Adipocyte (in vitro differentiated cells): ENCODE measurements at places on chromosomes 12 and 14.

DNA sequence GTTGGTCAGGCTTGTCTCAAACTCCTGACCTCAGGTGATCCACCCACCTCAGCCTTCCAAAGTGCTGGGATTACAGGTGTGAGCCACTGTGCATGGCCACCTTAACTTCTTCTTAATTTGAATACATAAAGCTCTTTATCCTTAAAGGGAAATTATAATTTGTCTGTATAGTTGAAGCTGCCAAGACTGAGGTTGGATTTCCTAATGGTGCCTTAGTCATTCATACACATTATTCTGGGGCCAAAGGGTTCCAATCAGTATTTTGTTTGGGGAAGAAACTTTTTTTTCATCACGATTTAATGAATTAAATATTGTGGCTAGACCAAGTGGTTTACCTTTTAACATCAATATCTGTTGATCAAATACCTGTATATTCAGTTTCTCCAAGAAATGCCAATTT, 135.9 kb downstream of the SYT1 start:
- DNase-seq, result no peak

GRCh38 chr12:46473634-46474329, 101.2 kb upstream of the SLC38A2 start:
- DNase-seq, result peak; percentile 94

GRCh38 chr14:24456980-24457379, 14.4 kb upstream of the SDR39U1 start:
- DNase-seq, result no peak

DNA sequence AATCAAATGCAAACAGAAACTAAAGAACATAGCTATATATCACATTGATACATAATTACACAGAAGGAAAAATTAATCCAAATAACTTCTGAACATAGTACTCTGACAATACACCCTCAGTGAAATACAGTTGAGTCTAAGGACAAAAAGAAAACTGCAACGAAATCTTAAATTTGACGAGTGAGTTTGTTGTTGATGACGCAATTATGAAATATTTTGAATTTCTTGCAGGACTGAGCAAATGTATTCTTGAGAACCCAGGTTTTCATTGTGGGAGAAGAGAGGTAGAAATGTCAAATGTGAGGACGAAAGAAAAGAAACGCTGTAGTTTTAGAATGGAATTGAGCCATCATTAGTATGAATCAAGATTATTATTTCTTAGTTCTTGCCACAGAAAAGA, 46.3 kb downstream of the EGLN3 start:
- no peak for DNase-seq

DNA sequence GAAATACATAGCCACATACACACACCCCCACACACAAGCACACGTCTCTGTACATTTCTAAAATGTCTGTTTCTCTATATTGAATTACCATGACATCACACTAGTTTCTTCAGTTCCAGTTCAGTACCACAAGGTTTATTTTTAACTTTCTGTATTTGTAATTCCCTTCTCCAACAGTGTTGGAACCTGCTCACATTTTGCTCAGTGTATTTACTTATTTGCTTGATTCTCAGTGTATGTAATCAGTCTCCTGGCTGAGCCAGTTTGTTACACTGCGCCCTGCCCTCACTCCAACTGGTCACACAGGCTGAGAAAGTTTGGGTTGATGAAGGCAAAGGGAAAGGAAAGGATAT, 67.1 kb downstream of the MON2 start:
- DNase-seq, result peak; percentile 8

DNA sequence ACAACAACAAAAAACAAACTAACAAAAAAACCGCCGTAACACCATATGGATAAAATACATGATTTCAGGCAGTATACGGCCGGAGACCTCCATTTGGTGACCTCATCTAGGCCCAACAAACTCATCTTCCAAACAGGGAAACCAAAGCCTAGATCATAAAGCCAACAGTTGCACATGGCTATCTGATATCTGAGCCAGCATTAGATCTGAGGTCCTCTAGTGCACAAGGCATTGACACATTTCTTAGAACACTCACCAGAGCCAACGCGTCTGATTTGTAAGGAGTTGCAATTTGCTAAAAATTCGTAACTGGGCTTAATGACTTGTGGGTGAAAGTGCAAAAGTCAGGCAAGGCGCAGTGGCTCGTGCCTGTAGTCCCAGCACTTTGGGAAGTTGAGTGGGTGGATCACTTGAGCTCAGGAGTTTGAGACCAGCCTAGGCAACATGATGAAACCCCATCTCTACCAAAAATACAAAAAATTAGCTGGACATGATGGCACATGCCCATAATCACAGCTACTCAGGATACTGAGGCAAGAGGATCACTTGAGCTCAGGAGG, 42.0 kb upstream of the NUDT4 start:
- DNase-seq, result no peak

DNA sequence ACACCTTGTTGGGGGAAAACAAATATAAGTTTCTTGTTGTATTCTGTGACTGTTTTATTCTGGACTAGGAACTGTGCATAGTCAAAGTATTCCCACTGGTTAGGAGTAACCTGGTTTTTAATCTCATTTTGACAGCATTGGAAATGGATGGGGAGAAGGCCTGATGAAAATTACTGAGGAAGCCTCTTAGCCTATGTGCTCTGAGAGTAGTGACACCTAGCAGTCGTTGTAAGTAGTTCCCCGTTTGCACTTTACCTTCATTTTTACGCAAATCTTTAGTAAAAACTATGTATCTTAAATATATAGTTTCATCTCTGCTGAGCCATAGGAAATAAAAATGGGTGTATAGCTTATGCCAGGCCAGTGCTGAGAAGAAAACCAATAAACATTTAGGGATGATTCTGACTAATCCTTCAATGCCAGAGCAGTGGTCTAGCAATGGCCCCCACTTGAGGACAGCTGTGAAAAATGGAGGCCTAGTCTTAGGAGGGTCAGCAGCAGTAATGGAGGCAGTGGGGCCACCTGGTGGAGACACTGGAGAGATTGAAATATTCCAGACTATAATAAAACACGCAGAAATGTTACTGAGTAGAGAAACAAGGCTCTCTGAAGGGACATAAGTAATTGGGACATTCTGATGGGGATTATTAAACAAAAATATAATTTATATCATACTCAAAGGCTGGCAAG, 133.2 kb upstream of the NOVA1 start:
- DNase-seq, result peak; percentile 46

DNA sequence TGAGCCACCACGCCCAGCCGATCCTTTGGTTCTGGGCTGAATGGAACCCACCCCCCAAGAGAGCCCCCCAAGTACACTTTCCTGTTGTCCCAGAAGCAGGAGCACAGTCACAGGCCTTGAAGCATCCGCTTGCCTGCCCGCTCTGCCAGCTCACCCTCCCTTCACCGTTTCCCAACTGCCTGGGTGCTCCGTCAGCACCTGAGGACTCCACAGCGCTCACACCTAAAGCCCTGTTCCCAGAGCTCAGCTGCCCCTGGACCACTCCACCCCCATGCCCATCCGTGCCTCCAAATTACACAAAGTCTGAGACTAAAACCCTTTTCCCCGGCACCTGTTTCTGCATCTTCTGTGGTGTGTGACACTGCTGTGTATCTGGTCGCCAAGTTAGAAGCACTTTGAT, 44.3 kb upstream of the TRAF3 start:
- DNase-seq, result no peak

GRCh38 chr12:117699575-117699974, 269.2 kb downstream of the KSR2 start:
- DNase-seq, result no peak

- DNase-seq, result no peak
Observed at GRCh38 chr14:56715938-56716337, 94.3 kb downstream of the OTX2 start.

DNA sequence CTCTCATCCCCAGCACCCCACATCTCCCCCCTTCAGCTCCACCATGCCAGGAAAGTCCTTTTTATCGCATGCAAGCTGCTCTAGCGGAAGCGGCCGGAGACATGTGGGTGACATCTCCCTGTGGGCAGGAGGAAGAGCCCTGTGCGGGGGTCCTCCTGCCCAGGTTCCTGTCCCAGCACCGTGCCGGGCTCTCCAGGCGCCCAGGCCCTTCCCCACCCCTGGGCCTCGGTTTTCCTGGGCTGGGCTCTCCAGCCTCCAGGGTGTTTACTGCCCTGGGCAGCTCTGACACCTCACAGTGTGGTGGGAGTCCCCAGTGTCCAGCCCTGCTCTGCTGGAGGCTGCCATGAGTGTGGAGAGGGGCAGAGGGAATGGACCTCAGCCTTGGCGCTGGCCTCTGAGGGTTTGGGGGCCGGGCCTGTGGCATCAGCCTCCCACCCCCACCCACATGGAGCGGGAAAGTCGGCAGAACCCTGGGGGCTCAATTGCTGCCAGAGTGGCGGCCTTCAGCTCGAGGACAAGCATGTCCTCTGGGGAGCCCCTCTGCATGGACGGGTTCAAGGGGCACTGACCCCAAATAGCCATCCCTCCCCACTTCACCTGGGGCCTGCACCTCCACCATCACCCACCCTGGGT, 16.9 kb downstream of the ASPG start:
- no peak for DNase-seq

DNA sequence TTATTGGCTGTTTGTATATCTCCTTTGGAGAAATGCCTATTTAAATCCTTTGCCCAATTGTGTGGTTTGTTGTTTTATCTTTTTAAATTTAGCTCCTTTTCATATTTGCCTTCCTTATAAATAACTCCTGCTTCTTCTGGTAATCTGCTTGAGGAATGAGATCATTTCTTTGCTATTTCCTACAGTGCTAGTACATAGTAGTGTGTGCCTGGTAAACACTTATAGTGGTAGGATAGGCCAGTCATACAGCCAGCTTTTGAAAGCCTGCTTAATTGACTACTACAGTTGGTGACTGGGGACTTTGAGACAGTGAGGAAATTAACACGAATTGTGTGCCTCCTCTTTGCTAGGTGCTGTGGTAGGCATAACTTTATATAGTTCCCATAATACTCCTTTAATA, 68.7 kb downstream of the BORCS5 start:
- DNase-seq, result peak; percentile 40

DNA sequence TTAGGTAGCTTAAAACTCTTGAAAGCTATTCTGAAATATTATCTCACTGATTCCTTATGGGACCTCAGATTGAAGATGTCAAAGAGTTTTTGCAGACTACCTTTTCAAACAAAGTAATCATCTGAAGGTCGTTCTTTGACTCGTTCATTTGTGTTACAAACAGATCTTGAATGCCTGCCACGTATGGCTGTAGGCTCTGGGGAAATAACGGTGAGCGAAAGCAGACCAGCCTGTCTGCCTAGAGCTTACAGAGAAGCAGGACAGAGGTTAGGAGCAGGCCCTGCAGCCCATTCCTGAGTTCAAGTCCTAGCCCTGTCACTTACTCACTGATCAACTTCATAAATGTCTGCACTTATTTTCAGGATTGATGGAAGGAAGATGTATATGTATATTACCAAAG, 83.6 kb downstream of the FLRT2 start:
- DNase-seq, result no peak

DNA sequence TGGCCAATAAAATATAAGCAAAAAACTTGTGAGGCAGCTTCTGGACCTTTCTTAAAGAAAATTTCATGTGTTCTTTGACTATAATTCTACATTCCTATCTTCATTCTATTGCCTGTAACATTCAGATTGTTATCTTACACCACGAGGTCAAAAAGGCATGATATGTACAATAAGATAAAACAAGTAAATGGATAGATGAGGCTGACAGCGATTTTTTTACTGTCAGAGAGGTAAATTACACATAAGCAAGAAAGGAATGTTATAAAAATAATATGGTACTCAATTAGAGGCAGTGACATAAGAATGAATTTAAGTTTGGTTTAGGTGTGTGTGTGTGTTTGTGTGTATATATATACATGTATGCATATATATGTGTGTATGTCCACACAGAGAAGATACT, 660.0 kb downstream of the C12orf50 start:
- DNase-seq, result no peak

- peak; percentile 31 for DNase-seq
Observed at GRCh38 chr14:58801086-58801485, 163.3 kb downstream of the DACT1 start.

DNA sequence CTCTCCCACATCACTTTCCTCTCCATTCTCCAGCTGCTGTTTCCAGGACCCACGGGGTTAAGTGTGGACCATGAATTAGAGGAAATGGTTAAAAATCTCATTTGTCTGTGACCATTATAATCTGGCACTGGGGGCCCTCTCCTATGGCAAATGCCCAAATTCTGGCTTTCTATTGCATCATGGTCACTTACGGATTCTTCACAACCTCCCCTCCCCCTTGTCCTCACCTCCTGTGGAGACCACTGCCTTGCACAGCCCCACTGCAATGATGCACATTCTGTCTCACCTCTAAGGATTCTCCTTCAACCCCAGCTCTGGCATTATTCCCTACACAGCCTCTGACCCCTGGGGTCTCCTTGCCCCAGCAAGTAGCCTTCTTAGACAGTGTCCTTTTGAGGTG, 18.9 kb downstream of the BCAT1 start:
- no peak for DNase-seq

- DNase-seq, result no peak
Observed at GRCh38 chr12:53995002-53995377, 5.0 kb upstream of the HOXC9 start.

DNA sequence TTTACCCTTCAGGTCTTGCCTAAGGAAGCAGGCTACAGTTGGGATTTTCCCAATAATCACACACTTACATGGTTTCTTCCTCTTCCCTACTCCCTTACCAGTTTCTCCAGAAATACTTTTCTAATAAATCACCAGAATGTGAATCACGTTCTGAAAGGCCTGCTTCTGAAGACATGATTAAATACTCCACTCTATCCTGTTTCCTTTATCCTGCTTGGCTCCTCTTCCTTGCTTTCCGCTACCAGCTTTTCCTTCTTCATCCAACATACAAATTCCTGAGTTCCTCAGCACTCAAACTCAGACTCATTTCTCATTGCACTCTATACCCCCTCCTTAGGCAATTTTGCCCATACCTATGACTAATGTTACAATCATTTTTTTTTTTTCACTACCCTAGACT, 118.3 kb downstream of the MGAT4C start:
- peak; percentile 44 for DNase-seq
